Ecto neural progenitor cell (in vitro differentiated cells): ENCODE measurements at places on chromosomes 7 and 10.

- DNase-seq = no peak
Measured at GRCh38 chr10:28219251-28219650, 83.6 kb downstream of the MPP7 start.

GRCh38 chr10:59108886-59109288, 67.6 kb upstream of the PHYHIPL start:
- no peak for DNase-seq

DNA sequence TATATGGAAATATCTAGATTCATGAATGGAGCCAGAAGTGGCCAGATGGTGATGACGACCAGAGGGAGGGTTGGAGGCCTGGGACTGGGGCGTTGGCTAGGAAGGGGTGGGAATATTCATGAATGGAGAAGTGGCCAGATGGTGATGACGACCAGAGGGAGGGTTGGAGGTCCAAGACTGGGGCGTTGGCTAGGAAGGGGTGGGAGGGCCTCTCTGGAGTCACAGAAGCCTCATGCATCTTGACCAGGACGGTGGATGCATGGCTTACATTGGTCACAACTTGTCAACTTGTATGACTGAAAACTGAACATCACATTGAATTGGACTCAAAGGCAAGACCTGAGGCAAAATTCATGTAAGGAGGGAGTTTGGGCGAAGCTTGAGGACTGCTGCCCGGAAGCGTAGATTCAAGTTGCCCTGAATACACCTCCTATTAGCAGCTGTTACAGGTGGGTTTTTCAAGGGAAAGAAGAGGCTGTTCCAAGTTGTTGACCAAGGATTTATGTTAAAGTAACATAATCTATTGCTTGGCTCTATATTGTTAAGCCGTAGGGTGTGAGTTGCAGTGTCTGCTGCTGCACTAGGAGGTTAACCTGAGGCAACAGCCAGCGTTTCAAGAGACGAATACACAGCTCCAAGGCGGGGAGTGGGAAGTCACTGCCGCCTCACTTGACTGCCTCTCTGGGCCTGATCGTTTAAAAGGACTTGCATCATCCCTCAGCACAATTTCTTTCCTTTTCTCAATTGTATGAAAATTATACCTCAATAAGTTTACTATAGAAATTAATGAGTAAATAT, 55.1 kb upstream of the FAM20C start:
- DNase-seq = peak; percentile 19

DNA sequence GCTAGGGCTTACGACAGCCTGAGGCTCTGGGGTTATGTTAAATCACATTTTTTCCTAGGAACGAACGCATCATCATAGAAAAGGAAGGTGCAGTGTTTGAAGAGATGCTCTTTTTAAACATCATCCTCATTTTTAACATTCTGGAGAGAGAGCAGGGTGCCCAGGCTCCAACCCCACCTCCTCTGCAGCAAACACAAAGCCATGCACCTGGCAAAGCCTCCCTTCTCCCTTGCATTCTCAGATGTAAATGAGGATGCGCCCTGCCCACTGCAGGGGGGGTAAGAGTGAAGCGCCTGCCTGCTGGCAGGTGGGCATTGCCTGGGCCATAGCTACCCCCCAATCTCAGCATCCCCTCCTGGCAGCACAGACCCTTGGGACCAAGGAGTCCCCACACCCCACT, 92.4 kb downstream of the PTPRN2 start:
- DNase-seq = no peak

DNA sequence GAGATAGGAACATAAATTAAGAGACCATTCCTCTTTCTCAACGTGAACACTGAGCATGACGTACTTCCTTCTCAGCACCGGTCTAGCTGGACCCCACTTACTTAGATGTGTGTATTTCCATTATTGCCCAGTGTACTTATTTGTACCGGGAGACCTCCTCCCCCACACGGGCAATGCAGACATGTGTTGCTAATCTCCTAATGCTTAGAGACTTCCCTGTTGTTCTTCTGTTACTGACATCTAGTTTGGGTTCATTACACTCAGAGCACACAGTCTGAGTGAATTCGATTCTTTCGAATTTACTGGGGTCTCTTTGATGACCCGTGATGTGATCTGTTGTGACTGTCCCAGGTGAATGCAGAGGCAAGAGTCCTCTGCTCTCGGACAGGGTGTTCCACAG, 260.0 kb downstream of the MAD1L1 start:
- DNase-seq = no peak

GRCh38 chr7:24965831-24966708, 13.9 kb downstream of the OSBPL3 start:
- DNase-seq = no peak

DNA sequence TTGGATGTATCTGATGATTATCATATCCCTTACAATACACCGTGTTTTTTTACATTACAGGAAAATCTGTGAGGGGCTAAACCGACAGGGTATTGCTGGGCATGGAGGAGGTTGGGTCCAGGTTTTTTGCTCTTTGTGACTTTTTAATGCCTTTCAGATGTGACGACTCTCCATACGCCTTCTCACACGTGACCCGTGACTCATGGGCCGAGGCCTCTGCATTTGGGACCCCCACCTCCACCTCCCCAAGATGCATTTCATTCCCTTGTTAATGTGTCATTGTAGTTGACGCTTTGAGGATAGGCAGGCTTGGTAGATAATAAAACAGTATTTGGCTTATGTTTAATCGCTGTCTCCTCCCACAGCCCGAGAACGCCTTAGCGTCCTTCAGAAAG, 95.3 kb downstream of the CUX1 start:
- no peak for DNase-seq
